NCI-H187 treated with DMSO at 0.1 percent for 48 hours (cell line): ENCODE measurements at places on chromosomes 5 and 9.

GRCh38 chr5:115813719-115814118 is 2.7 kb downstream of the CDO1 start:
- no peak for DNase-seq

DNA sequence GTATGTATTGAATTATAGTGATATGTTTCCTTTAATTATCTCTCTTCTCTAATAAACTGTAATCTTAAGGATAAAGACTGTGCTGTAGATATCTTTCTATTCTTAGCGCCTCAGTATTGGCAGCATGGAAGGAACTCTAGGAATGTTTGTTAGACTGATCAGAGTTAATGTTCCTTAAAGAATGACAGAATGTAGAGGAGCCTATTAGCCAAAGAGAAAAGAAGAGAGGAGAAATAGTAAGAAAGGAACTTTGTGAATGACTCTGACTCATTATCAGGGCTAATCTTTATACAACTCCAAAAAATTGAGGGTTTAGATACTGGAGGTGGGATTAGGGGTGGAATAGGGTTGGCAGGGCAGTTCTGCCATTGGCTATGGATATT is 59.0 kb upstream of the NUDT12 start:
- DNase-seq = no peak

- DNase-seq = no peak
Observed at GRCh38 chr9:127419348-127419747, 4.8 kb upstream of the ZNF79 start.

DNA sequence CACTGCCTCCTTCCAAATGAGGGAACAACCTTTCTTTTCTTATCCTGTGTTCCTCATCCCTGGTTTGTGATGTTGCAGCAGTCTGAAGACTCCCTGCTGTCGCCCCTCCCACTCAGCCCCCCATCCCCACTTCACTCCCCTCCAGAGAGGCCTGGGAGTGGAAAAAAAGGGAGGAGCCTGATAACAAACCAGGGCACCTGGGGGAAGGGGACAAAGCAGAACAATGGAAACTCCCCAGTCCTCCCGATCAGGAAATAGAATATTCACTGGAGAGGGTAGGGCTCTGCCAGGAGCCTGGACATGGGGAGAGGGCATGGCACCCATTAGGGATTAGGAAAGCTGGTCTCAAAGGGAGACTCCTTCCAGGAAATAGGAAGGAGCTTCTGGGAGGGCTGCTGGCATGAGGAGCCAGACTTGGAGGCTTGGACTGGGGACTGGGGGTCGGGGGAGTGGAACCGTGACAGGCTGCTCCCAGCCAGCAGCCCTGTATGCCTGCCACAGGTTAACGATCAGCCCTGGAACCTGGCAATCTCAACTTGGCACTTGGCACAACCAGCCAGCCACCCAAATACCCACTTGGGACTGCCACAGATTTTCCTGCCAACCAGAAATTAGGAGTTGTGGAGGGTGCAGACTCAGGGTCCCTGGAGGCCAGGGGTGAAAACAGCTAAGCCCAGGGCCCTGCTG is 20.0 kb downstream of the PCDH1 start:
- DNase-seq = no peak

- DNase-seq = no peak
Observed at GRCh38 chr5:173802670-173803165, 85.4 kb upstream of the CPEB4 start.
